A375 (cell line): ENCODE measurements at places on chromosomes 2 and 18. TPM values are rescaled to one million over a fixed set of nuclear protein-coding genes. Genes with fewer than 3 reads are reported as not detected.

The EGR4 gene
- 0.05 TPM in 1 of 2 replicates, not detected in the other for total RNA-seq

The UGT1A1 gene
- not detected in 2 replicates for total RNA-seq

The LYPD6 gene
- total RNA-seq = 0.53 and 0.98 TPM in 2 replicates

The SCYGR7 gene
- not detected in 2 replicates for total RNA-seq
